ENCODE measurements at places on chromosomes 7 and 10. TPM values are rescaled to one million over a fixed set of nuclear protein-coding genes. Genes with fewer than 3 reads are reported as not detected.

- DNase-seq, result no peak
Observed at GRCh38 chr7:2106924-2107323, 125.8 kb downstream of the MAD1L1 start.

DNA sequence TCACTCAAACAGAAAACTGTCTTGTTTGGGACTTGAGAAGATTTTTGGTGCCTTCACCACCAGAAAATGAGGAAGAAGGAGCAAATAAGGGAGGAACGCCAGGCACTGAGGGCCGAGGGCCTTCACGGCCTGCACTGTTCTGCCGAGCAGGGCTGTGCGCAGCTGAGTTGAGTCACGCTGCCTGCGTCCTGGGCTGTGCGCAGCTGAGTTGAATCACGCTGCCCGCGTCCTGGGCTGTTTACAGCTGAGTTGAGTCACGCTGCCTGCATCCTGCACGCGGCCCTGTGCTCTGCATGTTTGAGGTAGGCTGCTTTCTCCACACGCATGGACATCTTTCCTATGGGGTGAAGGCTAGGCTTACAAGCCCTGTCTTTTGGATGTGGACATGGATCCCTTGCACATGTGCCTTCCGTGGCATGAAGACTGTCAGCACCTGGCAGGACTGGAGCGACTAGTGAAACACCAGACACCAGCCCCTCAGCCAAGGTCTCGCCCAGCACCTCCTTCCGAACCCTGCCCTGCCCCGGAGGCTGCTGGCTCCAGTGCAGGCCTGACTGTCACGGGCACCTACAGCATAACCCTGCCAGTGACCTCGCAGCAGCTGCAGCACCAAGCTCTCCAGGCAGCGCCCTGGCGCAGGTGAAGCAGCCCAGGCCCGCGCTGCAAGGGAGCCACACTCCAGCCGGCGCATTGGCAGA, 96.7 kb downstream of the HTR5A start:
- no peak for DNase-seq

DNA sequence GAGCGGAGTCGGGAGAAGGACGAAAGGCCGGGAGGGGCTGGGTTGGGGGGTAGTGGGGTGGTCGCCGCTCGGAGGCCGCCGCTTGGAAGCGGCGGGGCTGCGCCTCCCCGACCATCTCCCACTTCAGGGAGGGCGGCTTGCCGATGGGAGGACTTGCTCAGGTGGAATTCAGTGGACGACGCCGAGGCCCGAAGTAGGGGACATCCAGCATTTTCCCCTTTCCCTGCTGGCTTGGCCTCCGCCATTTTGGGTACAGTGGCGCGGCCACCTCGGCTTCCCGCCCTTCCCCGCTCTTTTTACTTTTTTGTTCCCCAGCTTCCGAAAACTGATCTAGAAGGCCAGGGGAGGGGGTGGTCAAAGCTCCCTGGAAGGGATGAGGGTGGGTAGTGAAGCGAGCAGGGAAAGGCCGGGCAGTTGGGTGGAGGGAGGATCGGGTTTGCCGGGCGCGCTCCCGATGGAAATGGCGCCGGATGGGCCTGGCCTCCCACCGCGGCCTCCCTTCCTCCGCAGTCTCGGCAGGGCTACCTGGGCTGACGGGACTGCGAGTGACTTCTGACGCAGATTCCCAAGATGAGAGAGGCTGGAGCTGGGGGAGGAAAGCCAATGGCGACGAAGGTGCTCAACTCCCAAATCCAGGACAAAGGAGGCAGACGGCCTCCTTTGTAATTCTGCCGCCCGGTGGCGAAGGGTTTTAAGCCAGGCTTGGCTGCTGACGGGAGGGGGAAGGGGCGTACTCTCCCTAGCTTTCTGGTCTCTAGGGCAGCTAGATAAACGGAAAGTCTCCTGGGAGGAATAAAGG, at the start of gene PBLD:
PBLD (minus strand) TSS at position 670 of the 799 bp plus-strand sequence. CDS start 26,084 bp downstream, outside the sequence.
- peak; percentile 79 for DNase-seq

DNA sequence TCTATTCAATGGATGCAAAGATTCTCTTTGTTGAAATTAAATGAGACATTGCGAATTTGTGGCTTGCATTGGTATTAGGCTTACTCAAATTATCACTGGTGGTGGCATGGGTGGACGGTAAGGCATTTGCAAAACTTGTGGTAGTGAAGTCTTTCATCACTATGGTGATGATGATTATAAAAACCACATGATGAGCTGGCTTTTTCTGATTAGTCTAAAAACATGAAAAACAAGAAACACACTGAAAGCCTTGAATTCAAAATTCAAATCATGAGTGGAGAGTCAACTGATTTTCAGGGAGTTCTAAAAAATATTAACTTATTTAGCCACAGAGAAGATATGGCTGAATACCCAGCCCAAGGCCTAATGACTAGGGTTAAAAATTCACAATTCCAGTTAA, 99.8 kb upstream of the HGF start:
- no peak for DNase-seq

DNA sequence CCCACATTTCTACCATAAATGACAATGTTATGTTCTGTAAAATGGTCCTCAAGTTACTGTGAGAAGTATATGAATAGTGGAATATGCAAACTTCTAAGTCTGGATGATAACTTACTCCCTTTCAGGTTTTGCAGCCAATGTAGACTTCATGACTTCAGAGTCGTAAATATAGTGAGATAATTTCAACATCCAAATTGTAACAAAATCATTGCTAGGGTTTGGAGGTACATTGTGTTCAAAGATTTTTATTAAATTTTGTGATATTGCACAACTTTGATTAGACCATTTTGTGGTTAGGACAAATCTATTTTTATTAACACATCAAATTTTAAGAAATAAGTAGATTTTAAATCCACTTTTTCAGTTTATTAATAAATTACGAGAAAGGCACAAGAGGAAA, 270.3 kb downstream of the RNLS start:
- no peak for DNase-seq

GRCh38 chr7:150738092-150738491, 874 bp downstream of the GIMAP5 start:
- no peak for DNase-seq

GRCh38 chr10:98414932-98415730, at the start of gene PYROXD2:
PYROXD2 (minus strand) TSS chr10:98415182; CDS start chr10:98415135, 47 bp downstream.
- peak; percentile 68 for DNase-seq

GRCh38 chr7:41879403-41879802, 176.5 kb upstream of the INHBA start:
- no peak for DNase-seq

- peak; percentile 69 for DNase-seq
Observed at GRCh38 chr7:41705109-41705901, 2.4 kb upstream of the INHBA start.

- DNase-seq, result no peak
Observed at GRCh38 chr10:60989400-60989876, 45.5 kb upstream of the RHOBTB1 start.

DNA sequence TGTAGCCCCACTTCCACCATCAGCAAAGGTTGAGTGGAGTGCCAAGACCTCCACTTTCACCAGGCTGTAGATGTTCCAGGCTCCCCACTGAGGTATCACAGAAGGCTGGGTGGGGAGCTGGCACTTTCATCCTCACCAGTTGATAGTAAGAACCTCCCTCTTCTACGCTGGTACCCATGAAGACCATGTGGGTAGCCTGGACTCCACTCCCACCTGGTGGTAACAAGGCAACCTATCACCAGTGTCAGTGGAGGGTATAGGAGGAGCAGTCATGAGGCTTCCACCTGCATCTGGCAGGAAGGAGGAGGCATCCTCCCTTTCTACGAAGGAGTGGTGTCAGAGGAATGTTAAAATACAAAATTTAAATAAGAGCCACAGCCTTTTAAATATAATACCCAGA, 4.4 kb downstream of the SMIM30 start:
- no peak for DNase-seq

GRCh38 chr10:47379901-47380300, 4.2 kb downstream of the ZNF488 start:
- no peak for DNase-seq

GRCh38 chr10:110655320-110655719, 11.2 kb downstream of the RBM20 start:
- no peak for DNase-seq

- no peak for DNase-seq
Observed at GRCh38 chr7:113010377-113010776, 76.2 kb downstream of the GPR85 start.

DNA sequence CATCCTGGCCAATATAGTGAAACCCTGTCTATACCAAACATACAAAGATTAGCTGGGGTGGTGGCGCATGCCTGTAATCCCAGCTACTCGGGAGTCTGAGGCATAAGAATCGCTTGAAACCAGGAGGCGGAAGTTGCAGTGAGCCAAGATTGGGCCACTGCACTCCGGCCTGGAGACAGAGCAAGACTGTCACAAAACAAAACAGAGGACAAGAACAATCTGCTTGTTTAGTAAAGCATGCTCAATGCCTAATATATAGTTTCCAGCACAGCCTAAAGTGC, 1.8 kb upstream of the SEC24C start:
- DNase-seq, result no peak

- DNase-seq, result no peak
Observed at GRCh38 chr10:21363731-21364104, 161.8 kb downstream of the SKIDA1 start.

DNA sequence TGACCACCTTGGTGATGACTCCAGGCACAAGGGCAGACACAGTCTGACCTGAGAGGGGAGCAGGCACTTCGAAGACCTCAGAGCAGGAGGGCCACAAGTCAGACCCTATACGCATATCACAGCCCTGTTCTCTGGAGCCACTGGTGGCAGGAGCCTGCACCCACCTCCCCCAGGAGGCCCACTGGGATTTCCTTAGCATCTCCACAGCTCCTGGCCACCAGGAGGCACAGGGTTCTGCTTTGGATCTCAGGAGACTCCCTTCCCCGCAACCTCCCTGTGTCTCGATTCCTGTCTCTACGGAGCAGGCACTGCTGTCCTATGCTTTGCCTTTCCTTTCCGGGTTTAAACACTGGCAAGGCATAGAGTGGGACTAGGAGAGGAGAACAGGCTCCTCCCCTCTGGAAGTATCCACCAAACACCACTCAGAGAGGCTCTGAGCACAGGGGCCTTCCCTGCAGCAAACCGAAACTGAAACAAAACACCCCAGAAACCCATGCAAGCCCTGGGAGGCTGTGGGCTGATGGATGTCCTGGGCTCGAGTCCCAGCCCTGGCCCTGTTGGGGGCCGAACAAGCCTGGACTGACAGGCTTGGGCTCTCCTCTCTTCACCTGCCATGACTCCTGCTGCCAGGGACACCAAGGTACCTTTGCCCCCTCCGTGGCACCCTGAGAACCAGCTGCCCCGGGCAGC, 166.3 kb downstream of the NEURL1 start:
- DNase-seq, result peak; percentile 64

DNA sequence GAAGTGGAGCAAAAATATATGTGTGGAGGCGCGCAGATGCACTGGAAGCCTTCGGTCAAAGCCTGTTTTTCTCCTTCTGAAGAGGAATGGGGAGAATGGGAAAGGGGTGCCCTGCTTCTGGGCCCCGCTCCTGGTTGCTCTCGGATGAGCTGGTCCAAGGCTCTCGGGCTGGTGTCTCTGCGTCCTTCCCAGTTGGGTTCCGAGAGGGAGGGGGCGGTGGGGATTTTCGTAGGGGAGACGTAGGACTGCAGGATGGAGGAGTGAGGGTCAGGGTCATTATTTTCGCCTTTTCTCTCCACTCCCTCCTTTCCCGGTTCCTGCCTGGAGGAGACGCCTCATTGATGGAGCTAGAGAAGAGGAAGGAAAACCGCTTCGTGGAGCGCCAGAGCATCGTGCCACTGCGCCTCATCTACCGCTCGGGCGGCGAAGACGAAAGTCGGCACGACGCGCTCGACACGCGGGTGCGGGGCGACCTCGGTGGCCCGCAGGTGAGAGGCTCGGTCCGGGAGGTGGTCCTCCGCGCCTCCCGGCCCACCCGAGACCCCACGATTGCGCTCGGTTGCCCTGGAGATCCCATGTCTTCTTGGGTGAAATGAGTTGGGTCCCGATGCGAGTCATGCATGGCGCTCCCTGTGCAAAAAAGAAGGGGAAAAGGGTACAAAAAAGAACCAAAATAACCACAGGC, 790 bp downstream of the ADAM22 start:
- DNase-seq, result peak; percentile 45

DNA sequence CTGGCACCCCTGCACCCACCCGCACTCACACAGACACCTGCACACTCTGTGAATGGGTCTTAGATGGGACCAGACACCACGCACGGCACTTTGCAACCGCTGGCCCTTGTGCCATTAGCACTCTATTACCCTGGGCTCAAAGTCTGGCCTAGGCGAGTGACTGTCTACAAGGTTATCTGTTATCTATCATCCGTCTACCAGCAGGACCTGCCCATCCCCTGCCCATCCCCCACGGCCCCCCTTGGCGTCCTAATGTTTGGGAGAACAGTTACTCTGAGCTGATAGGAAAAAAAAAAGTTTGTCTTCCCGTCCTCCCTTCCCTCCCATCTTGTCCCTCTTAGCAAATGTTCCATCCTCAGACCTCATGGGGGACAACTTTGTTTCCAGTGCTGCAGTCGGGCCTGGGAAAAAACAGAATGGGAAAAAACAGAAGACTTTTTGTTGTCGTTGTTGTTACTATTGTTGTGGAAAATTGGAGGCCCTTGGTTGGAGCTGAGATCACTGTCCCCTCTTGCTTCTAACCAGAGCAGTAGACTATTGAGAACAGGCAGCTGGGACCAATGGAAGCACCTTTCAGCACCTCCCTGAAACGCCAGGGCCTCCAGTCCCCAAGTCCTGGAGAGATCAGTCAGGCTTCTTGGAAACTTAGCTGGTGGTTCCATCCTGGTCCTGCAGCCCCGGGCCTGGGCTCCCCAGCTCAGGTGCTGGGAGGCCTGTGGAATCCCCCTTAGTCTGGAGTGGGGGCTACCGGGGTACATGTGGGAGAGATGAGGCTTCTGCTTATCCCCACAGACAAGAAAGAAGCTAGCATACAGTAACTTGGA, 12.2 kb downstream of the UNCX start:
- no peak for DNase-seq

- no peak for DNase-seq
Observed at GRCh38 chr7:2051707-2052656, 180.8 kb downstream of the MAD1L1 start.

DNA sequence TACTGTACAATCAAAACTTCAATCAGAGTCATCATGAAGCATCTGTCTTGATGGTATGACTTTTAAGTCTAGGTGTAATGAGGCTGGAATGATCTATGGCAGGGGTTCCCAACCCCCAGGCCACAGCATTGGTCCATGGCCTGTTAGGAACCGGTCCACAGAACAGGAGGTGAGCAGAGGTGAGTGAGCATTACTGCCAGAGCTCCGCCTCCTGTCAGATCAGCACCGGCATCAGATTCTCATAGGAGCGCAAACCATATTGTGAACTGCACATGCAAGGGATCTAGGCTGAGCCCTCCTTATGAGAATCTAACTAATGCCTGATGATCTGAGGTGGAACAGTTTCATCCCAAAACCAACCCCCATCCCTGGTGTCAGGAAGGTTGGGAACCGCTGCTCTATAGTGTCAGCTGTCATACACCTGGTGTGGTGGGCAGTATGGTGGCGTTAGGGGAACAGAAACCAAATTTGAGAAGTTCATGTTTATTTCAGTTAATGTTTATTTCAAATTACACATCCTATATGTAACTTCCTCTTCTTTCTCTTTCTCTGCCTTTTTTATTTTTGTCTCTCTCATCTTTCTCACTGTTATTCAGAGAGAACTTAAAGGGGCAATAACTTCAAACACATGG, 432.6 kb downstream of the TNS3 start:
- DNase-seq, result no peak

GRCh38 chr7:146831875-146832274, 715.3 kb downstream of the CNTNAP2 start:
- DNase-seq, result no peak

The HK1 gene
- 118 TPM for total RNA-seq

The ANXA8L1 gene
- total RNA-seq, result 0.17 TPM

The COL26A1 gene
- total RNA-seq, result not detected

The H2BK1 gene
- total RNA-seq, result 1.6 TPM

The GRK5 gene
- 19.6 TPM for total RNA-seq

The VGF gene
- 0.17 TPM for total RNA-seq

The ZWINT gene
- 67.1 TPM for total RNA-seq

The PAX4 gene
- not detected for total RNA-seq

The ATRNL1 gene
- not detected for total RNA-seq

The USP54 gene
- total RNA-seq, result 4.1 TPM

The GET4 gene
- total RNA-seq, result 44.1 TPM

All from activated naive CD8-positive, alpha-beta T cell treated with anti-CD3 and anti-CD28 coated beads, Interleukin-2, amount 10 ng/mL, durations not matched to agents 7 days and 5 days (primary cell).